ENCODE measurements at places on chromosomes 12 and 14.

DNA sequence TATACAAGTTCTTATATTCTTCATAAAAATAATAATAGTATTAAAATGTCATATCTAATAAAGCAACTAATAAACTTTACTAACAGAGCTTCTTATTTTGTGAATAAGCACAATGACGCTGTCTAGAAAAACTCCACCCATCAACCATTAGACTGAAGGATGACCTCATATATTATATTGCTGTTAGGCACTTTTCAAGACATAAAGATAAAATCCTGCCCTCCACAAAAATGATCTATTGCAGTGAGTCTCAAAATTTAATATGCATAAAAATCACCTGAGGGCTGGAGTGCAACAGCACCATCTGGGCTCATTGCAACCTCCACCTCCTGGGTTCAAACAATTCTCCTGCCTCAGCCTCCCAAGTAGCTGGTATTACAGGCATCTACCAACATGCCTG is 20.1 kb downstream of the TM7SF3 start:
- no peak for DNase-seq

DNA sequence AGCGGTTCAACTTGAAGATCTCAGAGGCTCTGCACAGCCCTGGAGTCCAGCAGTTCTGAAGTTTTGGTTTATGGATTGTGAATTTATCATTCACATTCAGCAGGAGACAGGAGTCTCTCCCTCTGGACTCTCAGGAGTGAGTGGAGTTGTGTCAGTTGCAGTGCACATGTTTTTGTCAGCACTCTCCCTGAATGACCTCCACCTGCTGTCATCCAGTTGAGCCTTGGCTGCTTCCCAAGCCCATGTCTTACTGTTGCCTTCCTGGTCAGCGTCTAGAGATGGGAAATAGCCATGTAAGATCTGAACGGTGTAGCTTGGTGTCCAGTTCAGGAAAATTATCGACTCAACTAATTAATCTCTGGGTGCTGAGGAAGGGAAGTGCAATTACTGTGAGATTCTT is 133.2 kb downstream of the PRKCH start:
- DNase-seq, result peak; percentile 54

DNA sequence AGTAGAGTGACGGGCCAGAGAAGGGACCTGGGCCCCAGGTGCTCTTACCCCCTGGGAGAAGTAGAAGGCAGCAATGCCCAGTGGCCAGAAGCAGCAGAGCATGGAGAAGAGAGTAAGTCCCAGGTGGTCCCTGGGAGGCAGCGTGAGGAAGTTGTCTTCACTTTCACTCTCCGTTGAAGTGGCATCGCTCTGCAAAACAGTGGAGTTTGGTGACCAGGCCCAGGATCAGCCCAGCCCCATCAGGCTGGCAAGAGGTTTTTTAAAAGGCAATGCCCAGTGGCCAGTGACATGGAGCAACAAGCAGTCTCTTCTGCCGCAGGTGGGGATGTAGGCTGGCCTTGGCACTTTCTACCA is 18.2 kb downstream of the SYNDIG1L start:
- no peak for DNase-seq

- no peak for DNase-seq
Observed at GRCh38 chr12:53751336-53752191, at the start of gene CISTR. Gene CISTR (minus strand): TSS chr12:53751979.

DNA sequence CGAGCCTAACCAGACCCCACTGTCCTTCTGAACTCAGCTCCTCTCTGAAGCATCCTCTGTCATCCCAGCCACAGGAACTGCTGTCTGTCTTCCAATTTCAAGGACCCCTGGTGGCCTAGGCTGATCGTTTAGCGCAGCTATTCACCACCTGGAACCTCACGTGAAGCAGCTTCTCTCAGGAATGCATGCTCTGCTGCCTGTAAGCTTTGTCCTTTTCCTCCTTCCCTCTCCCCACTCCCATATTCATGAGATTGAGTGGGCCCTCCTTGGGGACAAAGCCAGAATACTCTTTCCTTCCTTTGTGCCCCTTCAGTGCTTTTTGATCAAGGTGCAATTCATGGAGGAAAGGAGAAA is 17.2 kb downstream of the DPF3 start:
- DNase-seq, result no peak

- DNase-seq, result no peak
Observed at GRCh38 chr12:22729957-22730443, 105.0 kb downstream of the ETNK1 start.

- no peak for DNase-seq
Observed at GRCh38 chr14:94539181-94539580, 22.1 kb upstream of the SERPINA4 start.

DNA sequence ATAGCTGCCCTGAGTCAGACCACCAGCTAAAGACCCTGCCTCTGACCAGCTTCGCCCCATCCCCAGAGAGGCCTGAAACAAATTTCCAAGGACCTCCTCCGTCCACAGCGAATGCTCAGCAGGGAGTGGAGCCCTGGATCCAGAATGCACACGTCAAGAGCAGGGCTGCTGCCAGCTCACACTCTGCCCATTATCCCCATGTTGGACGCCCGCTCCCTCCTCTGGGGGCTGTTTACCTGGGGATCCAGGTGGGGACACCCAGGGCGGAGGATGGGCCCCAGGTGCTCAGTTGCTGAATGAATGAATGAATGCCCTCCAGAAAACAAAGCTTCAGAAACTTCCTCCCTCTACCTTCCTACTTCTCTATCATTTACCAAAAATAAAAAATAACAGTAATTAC is 18.1 kb downstream of the BCL11B start:
- DNase-seq, result no peak

DNA sequence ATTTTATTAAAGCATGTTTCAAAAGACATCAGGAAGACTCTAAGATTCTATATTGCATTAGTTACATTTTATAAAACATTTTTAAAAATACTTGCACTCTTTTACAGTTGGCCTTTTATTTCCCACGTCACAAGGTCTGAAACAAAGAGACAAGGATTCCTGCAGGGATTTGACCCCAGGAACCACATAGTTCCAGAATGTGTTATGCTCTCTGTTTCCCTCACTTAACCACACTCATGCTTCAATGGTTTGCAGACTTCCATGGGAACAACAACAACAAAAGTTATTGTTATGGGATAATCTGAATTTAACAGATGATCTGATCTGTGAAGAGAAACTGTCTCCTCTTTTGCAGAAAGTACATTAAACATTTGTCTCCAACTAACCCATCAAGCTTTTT is 104.3 kb upstream of the PPFIA2 start:
- DNase-seq, result no peak

- DNase-seq, result no peak
Observed at GRCh38 chr12:115306380-115306779, 622.4 kb upstream of the TBX3 start.

DNA sequence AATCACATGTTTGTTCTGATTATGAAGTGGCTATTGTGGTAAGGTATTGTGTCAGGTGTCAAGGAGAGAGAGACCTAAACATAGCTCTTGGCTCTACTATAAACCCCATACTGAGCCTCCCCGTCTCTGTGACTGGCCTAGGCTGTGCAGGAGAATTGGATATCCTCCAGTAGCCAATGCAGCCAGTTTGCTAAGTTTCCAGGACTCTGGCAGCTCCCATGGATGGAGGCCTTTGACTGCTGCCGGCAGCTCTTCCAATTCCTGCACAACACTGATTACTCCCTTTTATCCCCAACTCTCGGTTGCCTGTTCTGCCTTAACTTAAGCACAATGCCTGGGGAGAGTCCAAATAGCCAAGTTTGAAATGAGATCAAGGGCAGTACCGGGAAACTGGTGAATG is 59.3 kb downstream of the ABCC9 start:
- DNase-seq, result peak; percentile 41

DNA sequence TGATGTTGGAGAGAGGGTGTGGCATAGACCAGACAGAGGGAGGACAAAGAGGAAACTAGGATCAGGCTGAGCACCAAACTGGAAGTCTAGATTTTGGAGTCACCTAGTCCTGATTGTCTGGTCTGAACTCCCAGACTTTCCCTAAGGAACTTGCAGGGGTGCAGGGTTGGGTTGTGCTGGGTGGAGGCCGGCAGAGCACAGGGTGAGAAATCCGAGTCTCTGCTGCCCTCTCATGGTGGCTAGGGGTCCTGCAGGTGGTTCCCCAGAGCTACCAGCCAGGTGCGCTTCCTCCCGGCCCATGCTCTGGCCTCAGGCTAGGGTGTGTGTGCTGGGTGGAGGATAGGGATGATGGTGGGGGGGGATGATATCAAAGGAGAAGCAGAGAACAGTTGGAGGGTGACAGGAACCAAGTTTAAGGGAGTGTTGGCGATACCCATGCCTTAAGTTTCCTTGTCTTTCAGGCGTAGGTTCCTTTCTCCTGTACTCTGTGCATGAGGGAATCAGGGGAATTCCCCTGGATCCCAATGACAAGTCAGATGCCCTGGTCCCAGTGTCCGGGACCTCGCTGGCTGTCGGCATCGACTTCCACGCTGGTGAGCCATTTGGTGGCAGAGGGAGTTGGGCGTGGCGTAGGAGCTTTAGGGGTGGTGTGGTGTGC is 33.5 kb upstream of the NXPH4 start:
- peak; percentile 72 for DNase-seq

DNA sequence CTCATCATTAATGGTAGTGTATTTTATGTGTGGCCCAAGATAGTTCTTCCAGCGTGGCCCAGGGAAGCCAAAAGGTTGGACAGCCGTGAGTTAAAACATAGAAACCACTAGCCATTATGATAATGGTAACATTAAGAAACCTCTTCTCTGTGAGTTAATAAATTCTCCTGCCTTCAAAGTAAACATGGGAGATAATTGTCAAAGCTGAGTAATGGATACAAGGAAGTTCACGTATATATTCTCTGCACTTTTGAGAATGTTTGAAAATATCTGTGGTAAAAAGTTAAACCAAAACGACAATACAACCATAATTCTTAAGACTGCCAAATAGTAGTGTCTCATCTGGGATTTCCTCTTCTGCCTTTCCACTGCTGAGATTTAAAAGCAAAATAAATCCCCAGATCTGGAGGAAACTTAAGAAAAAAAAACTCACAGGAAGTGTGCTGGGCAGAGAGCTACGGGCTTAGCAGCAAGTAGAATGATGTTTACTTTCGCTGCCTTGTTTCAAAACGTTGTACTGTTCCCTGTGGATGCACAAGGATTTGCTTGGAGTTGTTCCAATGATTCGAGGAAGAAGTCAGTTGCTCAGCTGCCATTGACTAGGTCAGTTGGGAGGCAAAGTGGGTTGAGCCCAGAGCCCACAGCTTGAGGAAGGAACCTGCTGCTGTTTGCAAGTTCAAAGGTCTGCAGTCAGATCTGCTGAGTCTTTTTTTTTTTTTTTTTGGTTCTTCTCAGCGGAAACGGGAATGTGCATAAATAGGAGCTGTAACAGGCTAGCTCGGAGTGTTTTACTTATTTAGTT is 1.7 kb downstream of the TPCN1 start:
- DNase-seq, result peak; percentile 62

DNA sequence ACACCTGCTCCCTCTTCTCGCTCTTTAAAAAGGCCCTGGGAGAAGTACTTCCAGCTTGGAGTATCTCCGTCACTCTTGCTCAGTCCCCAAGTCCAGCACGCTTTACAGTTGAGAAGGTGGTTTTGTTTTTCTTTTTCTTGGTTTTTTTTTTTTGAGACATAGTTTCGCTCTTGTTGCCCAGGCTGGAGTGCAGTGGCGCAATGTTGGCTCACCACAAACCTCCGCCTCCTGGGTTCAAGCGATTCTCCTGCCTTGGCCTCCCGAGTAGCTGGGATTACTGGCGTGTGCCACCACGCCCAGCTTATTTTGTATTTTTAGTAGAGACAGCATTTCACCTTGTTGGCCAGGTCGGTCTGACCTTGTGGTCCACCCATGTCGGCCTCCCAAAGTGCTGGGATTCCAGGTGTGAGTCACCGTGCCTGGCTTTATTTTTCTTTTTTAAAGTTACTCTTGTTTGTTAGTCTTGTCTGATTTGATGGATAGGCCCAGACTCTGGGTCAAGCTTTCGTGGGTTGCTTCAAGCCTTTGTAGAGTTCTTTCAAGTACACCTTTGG is 1.9 kb downstream of the TDRD9 start:
- DNase-seq, result no peak

DNA sequence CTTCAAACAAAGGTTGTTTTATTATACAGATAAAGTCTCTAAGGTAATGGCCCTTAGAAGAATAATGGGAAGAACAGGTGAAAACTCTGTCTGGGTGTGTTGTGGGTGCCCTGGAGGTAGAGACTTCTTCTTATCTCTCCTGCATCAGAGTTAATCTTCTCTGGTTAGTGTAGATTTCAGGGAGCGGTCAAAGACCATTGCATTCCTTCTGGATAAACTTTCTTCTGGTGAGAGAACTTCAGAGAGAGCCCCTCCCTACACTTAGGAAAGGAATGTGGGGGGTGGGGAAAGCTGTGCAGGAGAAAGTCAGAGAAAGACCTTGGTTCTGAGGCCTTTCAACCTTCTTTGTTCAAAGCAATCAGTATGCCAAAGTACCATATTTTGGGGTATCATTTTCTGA is 658.5 kb downstream of the DIO2 start:
- DNase-seq, result no peak

DNA sequence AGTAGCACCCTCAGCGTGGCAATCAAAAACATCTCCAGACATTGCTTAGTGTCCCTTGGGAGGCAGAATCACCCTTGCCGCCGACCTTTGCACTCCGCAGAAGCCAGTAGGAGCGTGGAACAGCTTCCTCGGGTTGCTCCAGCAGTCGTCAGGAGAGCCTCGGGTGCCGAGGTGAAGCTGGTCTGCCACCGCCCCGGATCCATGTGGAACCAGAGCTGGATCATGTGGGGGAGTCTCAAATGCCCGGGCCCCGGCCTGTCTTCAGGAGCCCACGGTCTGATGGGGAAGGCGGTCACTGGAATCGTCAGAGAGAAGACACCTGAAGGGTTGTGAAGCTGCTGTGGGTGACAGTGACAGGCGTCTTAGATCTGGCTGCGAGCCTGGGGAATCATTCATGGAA is 14.3 kb downstream of the MVK start:
- no peak for DNase-seq

Data from left ventricle myocardium inferior (tissue), 1 donor.